ENCODE measurements at places on chromosomes 7 and 10.

DNA sequence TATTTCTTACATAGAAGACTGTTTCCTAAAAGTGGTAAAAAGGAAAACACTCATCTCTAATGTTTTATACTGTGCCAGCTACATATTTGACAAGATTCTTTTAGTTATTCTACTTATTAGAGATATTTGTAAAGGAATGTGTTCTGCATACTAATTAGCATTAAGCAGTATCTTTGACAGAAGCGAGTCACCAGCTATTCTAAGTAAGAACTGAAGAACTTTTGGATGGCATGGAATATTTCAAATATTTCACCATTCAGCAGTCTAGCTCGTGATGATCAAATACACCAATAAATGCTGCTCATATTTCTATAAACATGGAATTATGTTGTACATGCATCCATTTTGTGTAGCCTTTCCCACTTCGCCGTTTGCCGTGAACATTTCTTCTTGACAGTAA, 241.6 kb upstream of the TCF7L2 start:
- no peak for DNase-seq

GRCh38 chr10:102868911-102869257, 386 bp upstream of the AS3MT start:
- DNase-seq = no peak

GRCh38 chr10:125768219-125768855, 7.3 kb downstream of the MMP21 start:
- no peak for DNase-seq

DNA sequence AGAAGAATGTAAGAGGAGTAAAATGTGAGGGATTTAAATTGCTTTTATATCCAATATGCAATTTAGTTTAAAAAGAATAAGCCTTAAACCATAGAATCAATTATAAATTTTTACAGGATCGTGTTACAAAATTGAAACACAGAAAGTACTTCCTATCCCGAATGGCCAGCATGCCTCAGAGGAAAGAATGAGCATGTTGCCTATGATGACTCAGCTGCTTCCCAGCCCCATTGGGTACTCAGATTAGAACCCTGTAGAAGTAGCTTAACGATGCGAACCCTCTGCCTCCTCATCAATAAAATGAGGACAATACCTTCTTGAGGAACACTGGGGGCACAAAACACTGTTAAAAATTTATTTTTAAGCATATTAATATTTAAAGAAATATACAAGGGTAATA, 113.4 kb upstream of the CDK1 start:
- DNase-seq = no peak

GRCh38 chr7:104363355-104363754, 35.0 kb downstream of the LHFPL3 start:
- DNase-seq = no peak

DNA sequence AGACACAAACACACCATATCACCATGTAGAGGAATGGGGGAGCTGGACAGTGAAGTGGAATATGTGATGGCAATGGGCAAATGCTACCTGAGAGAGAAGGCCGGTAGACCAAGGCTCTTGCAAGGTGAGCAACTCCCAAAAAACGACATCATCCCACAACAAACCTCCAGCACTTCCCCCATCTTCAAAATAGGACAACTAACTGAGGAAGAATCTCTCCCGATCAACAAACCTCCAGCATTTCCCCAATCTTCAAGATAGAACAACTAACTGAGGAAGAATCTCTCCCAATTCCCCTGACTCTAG, 387.2 kb downstream of the PARD3 start:
- no peak for DNase-seq

GRCh38 chr10:7819121-7819460, 786 bp downstream of the TAF3 start:
- DNase-seq = no peak

GRCh38 chr10:6400821-6401465, 179.1 kb downstream of the PRKCQ start:
- no peak for DNase-seq

DNA sequence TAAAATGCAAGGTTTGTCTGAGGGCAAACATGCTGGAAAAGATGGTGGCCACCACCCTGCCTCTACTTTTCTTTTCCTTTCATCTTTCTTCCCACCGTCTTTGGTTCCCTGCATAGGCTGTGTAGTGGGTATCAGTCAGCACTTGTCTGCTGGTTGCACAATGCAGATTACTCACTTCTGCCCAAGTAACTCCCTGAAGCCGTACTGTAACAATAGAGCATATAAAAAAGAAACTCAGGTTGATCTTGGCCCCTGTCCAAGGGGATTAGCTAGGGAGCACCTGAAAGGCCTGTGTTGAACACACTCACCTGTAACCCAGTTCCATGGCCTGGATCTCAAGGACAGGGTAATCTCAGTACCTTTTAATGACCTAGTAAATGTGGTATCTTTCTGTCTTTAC, 533.0 kb upstream of the GALNT17 start:
- no peak for DNase-seq

DNA sequence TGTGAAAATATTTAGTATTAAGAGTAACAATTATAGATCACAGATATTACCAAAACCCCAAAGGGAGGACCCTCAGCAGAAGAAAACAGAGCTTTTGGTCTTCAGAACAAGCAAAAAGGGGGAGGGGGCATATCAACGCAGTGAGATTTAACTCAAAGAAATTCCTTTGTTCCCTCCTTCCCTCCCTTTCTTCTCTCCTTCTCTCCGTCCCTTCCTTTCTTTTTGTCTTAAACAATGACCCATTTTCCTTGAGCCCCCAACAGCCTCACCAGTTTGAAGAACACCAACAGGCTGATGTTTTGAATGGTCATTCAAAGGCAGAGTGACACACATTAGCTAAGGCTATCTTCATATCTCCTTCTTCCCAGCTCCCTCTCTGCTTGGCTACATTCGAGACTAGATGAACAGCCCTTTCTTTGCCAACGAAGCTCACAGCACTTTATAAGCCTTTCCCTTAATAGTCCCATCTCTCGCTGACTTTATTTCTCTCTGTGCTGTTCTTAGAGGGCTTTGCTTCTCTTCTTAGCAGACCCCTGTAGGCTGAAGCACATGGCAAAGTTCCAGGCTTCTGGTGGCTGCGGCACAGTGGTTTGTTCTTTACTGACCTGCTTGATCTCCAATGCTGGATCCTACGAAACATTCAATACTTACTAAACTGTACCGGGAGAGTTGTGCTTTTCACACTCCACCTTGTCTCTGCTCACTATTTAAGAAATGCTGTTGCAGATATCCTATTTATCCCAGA, 75.6 kb upstream of the KCNIP2 start:
- no peak for DNase-seq

DNA sequence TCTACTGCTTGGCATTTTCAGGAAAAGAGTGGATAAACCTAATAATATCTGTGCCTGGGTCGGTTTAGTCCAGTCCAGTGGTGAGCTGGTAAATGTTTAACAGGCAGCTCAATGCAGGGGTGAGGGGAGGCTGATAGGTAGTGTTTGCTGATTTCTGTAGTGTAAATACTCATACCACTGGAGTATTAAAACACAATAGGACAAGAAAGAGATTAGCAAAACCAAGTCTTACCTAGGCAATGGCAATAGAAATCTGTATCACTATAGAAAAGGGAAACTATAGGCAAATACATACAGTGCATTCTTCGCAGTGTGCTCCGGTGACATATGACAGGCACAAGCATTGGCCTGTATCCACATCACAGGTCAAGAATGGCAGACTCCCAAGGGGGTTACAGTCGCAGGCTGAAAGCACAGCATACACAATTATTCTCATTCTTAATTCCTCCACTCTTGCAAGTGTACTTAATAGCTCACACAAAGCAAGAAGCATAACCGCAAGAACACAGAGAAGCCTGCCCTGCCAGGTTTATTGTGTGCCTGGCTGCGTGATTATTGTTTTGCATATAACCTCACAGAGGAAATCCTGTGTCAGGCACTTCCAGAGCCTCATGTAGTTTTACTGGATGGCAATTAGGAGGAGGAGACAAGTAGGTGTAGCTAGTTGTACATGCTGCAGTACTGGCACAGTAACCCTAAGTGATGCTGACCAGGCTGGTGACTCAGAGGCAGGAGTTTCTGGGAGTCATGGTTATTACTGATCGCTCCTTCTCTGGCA, 35.0 kb downstream of the LAMB4 start:
- no peak for DNase-seq

GRCh38 chr10:116316503-116316902, 7.7 kb upstream of the CCDC172 start:
- no peak for DNase-seq

DNA sequence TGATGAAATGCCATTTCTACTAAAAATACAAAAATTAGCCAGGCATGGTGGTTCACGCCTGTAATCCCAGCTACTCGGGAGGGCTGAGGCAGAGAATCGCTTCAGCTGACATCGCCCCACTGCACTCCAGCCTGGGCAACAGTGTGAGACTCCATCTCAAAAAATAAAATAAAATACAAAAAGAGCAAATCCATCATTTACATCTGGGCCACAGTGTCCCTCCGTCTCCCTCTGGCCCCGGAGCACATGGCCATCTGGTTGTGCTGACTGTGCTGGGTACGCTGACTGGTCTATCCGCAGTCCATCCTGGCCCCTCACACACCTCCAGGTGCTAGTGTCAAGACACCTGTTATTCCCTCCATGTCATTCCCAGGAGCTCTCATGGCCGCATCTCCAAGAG, 42.1 kb downstream of the KCNH2 start:
- no peak for DNase-seq

GRCh38 chr7:44063547-44063893, 1.8 kb downstream of the PGAM2 start:
- DNase-seq = no peak

DNA sequence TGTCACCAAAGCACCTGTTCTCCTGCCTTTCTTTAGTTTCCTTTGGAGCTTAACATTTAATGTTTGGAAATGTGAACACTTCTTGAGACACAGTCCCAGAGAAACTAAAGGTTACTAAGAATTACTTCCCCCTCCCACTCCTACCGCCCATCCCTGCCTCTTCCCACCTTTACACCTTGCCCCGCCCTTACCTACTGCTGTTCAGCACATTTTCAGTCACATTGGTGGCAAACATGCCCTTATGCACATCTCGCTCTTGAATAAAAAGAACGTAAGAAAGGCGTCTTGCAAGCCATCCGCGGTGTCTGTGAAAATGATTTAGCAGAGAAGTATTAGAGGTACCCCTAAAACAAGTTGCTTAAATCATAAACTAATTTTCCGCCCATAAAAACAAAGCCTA, 8.2 kb downstream of the GPAM start:
- no peak for DNase-seq

- DNase-seq = no peak
Measured at GRCh38 chr10:47409866-47410256, 25.8 kb upstream of the ZNF488 start.

DNA sequence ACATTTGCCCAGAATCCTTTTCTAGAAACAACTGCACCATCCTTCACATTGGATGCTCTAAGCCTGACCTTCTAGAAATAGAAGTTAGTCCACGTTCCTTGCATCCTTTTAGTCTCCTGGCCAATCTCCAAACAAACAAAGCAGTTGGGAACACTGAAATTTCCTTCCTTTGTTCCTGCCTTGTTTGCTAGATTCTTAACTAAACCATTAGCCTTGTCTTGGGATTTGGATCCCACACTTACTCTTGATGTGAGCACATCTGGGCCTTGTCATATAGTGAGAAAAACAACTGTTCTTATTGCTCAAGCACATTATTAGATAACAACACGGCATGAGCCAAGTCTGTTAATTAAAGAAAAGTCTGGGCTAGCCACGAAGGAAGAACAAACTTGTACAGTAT, 319.3 kb upstream of the GHITM start:
- DNase-seq = no peak

- no peak for DNase-seq
Measured at GRCh38 chr10:91785830-91786229, 12.4 kb upstream of the TNKS2 start.

DNA sequence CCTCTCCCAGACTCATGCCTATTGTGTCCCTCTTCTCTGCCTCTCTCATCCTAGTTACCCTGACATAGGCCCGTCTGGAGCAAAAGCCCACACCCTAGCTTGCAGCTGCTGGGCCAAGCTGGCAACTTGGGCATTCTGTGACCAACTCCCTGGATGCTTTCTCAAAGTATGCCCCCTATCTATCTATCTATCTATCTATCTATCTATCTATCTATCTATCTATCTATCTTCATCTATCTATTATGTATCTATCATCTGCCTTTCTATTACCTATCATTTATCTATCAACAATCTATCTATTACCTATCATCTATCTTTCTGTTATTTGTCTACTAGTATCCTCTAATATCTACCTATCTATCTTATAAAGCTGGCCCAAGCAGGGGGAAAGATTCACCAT, 45.4 kb upstream of the COL13A1 start:
- no peak for DNase-seq

DNA sequence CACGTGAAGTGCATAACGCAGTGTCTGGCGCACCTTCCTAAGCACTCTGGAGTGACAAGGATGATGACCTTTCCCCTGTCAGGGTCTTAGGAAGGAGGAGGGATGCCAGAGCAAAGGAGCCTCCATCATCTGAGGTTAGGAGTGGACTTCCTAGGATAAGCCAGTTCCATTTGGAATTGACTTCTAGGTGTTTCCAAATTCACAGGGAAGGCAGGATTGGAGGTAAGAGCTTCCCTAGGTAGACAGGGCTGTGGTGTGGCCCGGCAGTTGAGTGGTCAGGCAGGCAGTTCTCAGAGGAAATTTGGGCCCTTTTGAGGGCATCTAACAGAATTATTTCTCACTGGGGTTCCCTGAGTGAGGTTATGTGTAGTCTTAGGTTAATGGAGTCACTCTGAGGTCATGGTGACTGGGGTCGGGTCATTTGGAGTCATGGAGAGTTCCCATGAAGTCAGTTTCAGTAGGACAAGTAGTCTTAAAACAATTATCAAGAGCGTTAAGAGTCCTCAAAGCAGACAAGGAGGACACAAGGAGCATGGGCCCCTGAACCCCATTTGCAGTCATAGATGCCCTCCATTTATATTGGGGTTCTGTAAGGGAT, 8.2 kb downstream of the PPIF start:
- DNase-seq = no peak

GRCh38 chr7:17689361-17689902, 250.9 kb downstream of the SNX13 start:
- no peak for DNase-seq

GRCh38 chr10:100551196-100551595, 15.5 kb downstream of the HIF1AN start:
- no peak for DNase-seq

DNA sequence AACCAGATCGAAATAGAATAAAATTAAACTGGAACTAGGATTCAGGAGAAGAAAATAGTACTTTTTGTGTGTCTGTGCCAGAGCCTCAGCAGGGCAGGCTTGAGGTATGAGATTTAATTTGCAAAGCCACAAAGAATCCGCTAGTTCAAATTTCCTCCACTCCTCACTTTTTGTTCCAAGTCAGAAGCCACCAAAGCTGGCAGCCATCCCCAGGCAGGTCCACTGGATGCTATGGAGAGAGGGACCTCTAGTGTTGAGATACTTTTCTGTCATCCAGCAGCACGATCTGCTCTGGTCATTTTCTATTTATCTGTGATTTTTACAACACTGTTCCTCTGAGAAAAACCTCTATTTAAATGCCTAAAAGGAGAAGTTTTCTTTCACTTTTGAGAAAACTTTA, 147.9 kb upstream of the FRMD4A start:
- DNase-seq = no peak
